Omental fat pad (tissue), 4 donors: ENCODE measurements at places on chromosomes 3 and 15. TPM values are rescaled to one million over a fixed set of nuclear protein-coding genes. Genes with fewer than 3 reads are reported as not detected.

The TP63 gene
- 0.19 TPM for total RNA-seq

The KBTBD12 gene
- 0.48 TPM for total RNA-seq

The CCDC39 gene
- total RNA-seq, result 1.2 TPM

The GCHFR gene
- total RNA-seq, result 85.0 TPM

- DNase-seq, result no peak
These were observed 101.4 kb downstream of the LARS2 start for GRCh38 chr3:45489730-45490309.

- no peak for DNase-seq
These were observed 75.0 kb downstream of the SEMA5B start for GRCh38 chr3:122952520-122952919.

DNA sequence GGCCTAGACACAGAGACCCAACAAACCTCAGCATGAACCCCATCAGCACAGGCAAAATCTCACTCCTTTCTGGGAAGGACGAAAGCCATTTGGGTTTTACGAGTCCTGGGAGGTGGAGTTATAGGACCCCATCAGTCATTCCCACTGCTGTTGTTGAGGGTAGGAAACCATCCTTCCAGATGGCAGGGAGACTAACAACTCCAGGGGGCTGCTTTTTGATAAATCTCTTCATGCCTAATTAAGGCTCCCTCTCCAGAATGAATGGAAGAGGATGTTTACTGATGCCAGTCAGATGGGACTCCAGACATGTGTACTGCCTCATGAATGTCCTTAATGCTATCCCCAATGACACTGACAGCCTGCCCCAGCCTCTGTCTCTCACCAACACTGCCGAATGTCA, 75.3 kb downstream of the ST8SIA2 start:
- no peak for DNase-seq

DNA sequence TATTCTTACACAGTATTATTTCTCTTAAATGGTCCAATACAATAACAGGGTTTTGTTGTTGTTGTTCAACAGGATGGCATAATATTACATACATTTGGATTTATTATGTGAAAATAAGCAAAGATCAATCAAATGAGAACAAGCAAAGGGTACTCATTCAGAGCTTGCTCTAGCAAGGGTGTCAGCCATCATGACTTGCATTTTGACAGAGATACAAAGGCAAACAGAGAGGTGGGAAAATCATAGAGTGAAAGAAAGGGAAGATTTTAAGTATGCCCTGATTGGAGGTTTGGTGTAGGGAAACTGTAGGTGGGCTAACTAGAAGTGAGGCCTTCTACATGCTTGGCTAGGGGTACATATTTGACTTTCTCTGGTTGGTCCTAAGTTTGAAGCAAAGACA, 109.1 kb upstream of the BCHE start:
- no peak for DNase-seq

- no peak for DNase-seq
These were observed 3.3 kb downstream of the CHRD start for GRCh38 chr3:184383033-184383740.
